ENCODE measurements at places on chromosomes 1 and 21. TPM values are rescaled to one million over a fixed set of nuclear protein-coding genes. Genes with fewer than 3 reads are reported as not detected.

- no peaks in the 10 kb centered on the region for H3K27me3 ChIP-seq
- H3K27ac ChIP-seq = no peak overlapping the region
- H3K4me3 ChIP-seq = no peak overlapping the region
- DNase-seq = no peak
- H3K4me1 ChIP-seq = no peaks in the 10 kb centered on the region
Measured at GRCh38 chr21:38092051-38092450, 164.7 kb upstream of the KCNJ15 start.

DNA sequence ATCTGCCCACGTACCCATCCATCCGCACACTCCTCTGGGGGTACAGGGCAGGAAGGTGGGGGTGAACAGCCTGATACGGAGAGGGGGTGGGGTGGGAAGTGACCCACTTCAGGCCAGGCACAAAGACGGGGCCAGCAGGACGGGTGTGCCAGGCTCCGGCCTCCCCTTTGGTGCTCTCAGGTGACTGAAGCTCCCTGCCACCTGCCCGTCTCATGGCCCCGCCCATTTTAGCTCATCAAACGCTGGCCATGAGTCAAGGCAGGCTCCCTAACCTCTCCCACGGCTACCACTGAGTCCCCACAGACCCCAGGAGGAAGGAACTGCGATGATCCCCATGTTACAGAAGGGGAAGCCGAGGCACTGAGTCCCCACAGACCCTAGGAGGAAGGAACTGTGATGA lies 109.6 kb downstream of the CRYAA start:
- H3K36me3 ChIP-seq = no peaks in the 10 kb centered on the region
- no peak overlapping the region for H3K4me3 ChIP-seq
- no peak overlapping the region for H3K27ac ChIP-seq
- H3K27me3 ChIP-seq = no peaks in the 10 kb centered on the region

BRDT gene
- total RNA-seq = 141 TPM

GRCh38 chr1:73040811-73041210 lies 758.5 kb upstream of the NEGR1 start:
- no peak overlapping the region for H3K4me3 ChIP-seq
- no peak for DNase-seq
- H3K36me3 ChIP-seq = no peaks in the 10 kb centered on the region
- H3K27me3 ChIP-seq = no peaks in the 10 kb centered on the region

DNA sequence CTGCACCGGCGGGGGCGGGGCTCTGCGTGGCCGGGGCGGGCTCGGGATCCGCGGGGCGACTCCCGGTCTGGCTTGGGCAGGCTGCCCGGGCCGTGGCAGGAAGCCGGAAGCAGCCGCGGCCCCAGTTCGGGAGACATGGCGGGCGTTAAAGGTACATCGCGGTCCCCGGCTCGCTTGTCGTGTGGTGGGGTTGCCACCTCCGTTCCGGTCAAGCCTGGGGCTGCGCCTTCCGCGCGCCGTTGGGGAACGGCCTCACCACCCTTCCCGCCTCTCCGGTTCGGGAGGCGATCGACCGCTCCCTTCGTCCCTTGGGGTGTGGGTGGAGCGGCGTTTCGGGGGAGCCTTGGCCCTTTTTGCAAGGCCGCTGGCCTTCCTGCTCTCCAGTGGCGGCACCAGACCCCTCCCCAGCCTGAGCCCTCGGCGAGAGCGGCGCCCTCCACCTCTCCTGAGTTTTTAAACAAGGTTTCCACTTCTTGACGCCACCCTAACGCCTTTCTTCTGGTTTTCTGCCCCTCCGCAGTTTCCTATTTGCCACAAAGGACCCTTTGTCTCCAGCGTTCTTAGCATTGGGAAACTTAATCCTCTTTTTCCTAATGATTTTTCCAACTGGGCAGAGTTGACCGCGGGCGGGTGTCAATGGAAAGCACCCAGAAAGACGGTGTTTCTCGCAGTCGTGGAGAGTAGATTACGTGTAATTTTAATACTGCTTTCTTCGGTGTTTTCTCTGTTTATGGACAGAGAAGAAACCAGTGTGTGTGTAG lies at the start of the genes LEPR and LEPROT:
Gene LEPR, plus strand, starts transcription at position 79 of the 761 bp plus-strand sequence. CDS start 144,898 bp downstream, outside the sequence.
Gene LEPROT, plus strand, starts transcription at position 79 of the 761 bp plus-strand sequence. Its CDS starts 57 bp downstream, at position 136.
- peak within 1 kb of the TSS; percentile 67 for H3K4me3 ChIP-seq
- no peak for DNase-seq
- peak within 1 kb of the TSS; percentile 98 for H3K27ac ChIP-seq
- peaks cover 25% of the 10 kb centered on the region for H3K4me1 ChIP-seq
- H3K27me3 ChIP-seq = no peaks in the 10 kb centered on the region
- H3K36me3 ChIP-seq = no peaks in the 10 kb centered on the region

DNA sequence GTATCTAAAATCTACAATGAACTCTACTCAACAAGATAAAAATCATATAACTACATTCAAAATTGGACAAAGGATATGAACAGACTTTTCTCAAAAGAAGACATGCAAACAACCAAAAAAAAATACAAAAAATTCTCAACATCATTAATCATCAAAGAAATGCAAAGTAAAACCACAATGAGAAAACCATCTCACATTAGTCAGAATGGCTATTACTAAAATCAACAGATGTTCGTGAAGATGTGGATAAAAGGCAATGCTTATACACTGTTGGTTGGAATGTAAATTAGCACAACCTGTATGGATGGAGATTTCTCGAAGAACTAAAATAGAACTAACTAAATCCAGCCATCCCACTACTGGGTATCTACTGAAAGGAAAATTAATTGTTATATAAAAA lies 1080.8 kb downstream of the AMY1C start:
- no peaks in the 10 kb centered on the region for H3K36me3 ChIP-seq
- H3K27ac ChIP-seq = no peak overlapping the region
- H3K27me3 ChIP-seq = no peaks in the 10 kb centered on the region

- H3K27me3 ChIP-seq = no peaks in the 10 kb centered on the region
- H3K4me1 ChIP-seq = peaks cover 4% of the 10 kb centered on the region
- DNase-seq = no peak
- H3K36me3 ChIP-seq = no peaks in the 10 kb centered on the region
- no peak overlapping the region for H3K4me3 ChIP-seq
- H3K27ac ChIP-seq = no peak overlapping the region
Measured at GRCh38 chr1:33387625-33388024, 43.3 kb downstream of the PHC2 start.

- no peaks in the 10 kb centered on the region for H3K36me3 ChIP-seq
- DNase-seq = no peak
- no peak overlapping the region for H3K4me3 ChIP-seq
- peaks cover 4% of the 10 kb centered on the region for H3K4me1 ChIP-seq
- H3K27me3 ChIP-seq = no peaks in the 10 kb centered on the region
Measured at GRCh38 chr1:206469411-206469932, 804 bp upstream of the IKBKE start.

DNA sequence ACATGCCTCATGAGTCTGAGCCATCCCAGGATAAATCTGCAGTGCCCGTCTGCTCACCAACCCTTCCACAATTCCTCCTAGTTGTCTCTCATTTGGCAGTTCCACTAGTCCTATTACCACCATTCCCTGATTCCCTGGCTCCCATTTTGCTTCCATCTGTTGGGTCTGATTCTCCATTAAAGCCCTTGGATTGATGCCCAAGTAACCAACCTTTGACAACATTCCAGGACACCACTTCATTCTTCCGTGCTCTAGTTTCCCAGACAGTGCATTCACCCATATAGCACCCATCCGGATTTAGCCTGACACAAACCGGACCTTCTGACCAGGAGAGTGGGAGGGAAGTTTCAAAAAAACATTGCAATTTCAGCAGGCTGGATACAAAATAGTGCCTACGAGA lies 189.4 kb upstream of the PALMD start:
- no peak overlapping the region for H3K4me3 ChIP-seq
- H3K27ac ChIP-seq = no peak overlapping the region
- no peaks in the 10 kb centered on the region for H3K4me1 ChIP-seq
- no peaks in the 10 kb centered on the region for H3K36me3 ChIP-seq

DNA sequence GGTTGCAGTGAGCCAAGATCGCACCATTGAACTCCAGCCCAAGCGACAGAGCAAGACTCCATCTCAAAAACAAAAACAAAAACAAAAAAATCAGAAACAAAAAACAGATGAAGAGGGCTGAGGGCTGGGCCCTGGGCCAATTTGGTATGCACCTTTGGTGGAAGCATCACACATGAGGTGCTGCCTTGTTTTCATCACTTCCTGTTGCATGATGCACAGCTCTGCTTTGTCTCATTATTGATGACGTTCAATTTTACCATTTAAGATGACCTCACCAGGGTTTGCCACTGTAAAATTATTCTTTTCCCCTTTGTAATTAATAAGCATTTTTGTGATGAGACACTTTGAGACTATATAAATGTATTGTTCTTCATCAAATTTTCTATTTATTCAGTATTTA lies 9.8 kb upstream of the IFNAR2 start:
- H3K27me3 ChIP-seq = no peaks in the 10 kb centered on the region
- no peaks in the 10 kb centered on the region for H3K36me3 ChIP-seq
- H3K4me1 ChIP-seq = no peaks in the 10 kb centered on the region
- H3K4me3 ChIP-seq = no peak overlapping the region

DNA sequence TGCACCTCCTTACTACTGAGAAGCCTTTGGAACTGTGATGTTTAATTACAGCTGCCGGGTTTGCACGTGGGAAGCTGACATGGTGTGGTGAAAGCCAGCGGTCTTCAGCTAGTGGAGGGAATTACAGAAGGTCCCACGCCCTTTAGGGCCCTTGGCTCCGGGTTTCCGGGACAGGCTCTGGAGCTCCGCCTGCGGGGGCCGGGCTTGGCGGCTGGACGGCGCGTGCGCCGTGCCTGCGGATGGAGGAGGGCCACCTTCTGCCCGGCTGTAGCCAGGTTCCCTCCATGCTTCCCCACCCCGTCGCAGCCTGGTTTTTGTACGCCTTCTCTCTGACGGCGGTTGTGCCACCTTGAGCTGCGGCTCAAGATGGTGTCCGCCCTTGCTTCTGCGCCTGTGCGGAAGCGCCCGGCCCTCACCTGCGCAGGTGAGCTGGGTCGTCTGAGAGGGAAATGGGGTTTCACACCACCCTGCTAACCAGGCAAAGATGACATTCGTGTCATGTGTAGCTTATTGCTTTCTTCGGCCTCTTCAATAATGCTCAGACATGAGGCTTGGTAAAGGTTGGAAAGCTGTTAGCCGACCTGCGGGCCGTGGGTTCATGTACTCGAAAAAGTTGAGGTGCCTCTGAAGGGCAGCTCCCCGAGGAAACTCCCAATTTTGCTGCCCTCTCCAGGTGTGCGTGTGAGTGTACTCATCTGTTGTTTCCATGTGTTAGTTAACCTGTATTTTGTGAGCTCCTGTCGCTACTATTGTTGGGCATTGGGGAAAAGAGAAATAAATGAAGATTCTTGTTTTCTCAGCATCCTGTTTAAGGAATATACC lies 36.6 kb upstream of the OPRD1 start:
- H3K36me3 ChIP-seq = no peaks in the 10 kb centered on the region
- H3K27me3 ChIP-seq = no peaks in the 10 kb centered on the region
- peak overlapping the region; percentile 61 for H3K4me3 ChIP-seq
- H3K4me1 ChIP-seq = peaks cover 35% of the 10 kb centered on the region
- peak overlapping the region; percentile 33 for H3K27ac ChIP-seq

DNA sequence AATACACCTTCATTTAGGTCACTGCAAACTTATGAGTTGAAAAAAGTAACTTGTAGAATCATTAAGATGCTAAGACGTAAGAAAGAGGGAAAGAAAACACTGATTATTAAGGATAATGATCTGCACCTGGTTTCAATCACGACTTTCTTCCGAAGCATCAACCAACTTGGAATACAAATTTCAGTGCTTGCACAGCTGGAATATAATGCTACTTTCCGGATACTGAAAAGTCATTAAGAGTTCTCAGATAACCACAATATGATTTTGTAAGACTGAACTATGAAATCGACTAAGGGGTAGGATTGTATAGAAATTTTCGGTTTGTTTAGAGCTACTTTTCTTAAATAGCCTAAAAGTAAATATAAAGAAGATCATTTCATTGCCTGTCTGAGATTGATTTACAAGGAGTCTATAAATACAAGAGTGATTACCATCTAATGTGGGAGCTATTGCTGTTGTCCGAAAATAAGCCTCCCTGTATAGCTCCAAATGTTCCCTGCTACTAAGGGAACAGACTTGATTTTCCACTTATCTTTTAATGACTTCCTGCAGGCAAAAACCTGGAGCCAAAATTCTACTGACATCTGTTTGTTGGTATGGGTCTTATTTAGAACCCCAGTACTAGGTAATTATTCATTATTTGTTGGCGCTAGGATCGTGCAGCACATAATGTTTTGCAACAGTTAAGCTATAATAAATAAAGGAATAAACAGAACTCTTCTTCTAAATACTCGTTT lies 673.3 kb downstream of the KCNT2 start:
- no peak for DNase-seq
- H3K27me3 ChIP-seq = no peaks in the 10 kb centered on the region
- no peak overlapping the region for H3K27ac ChIP-seq
- peaks cover 4% of the 10 kb centered on the region for H3K4me1 ChIP-seq
- H3K4me3 ChIP-seq = no peak overlapping the region

- no peak overlapping the region for H3K27ac ChIP-seq
- no peaks in the 10 kb centered on the region for H3K27me3 ChIP-seq
- no peaks in the 10 kb centered on the region for H3K36me3 ChIP-seq
- no peak for DNase-seq
- H3K4me1 ChIP-seq = peaks cover 8% of the 10 kb centered on the region
- H3K4me3 ChIP-seq = no peak overlapping the region
Measured at GRCh38 chr1:99672038-99672437, 26.1 kb downstream of the PALMD start.

- no peak overlapping the region for H3K27ac ChIP-seq
- H3K27me3 ChIP-seq = no peaks in the 10 kb centered on the region
- no peak overlapping the region for H3K4me3 ChIP-seq
- peaks cover 8% of the 10 kb centered on the region for H3K4me1 ChIP-seq
Measured at GRCh38 chr1:206723805-206724472, 39.2 kb downstream of the MAPKAPK2 start.

DNA sequence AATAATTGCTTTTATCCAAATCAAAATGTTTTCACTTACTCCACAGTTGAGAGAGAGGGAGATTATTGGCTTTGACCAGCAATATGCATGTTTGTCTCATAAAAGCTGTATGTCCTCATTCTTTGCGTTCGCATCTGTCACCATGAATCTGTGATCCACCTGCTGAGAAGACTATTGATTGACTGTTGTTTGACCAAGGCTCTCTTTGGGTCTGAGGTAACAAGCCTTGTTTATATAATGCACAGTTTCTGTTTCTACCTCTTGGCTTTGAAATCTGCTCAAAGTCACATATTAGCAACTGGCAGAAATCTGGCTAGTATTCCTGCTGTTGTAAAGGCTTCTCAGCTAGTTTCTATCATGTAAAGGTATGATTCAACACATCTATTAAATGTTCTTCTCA lies 157.0 kb downstream of the LYPLAL1 start:
- DNase-seq = no peak
- no peak overlapping the region for H3K27ac ChIP-seq
- no peaks in the 10 kb centered on the region for H3K4me1 ChIP-seq
- H3K27me3 ChIP-seq = no peaks in the 10 kb centered on the region
- H3K36me3 ChIP-seq = no peaks in the 10 kb centered on the region
- no peak overlapping the region for H3K4me3 ChIP-seq

GRCh38 chr1:205188098-205188497 lies 23.4 kb downstream of the DSTYK start:
- no peak overlapping the region for H3K4me3 ChIP-seq
- no peaks in the 10 kb centered on the region for H3K36me3 ChIP-seq
- DNase-seq = no peak
- H3K27ac ChIP-seq = no peak overlapping the region

GRCh38 chr1:30191154-30191702 lies 532.2 kb downstream of the MATN1 start:
- DNase-seq = no peak
- no peak overlapping the region for H3K27ac ChIP-seq
- H3K4me1 ChIP-seq = no peaks in the 10 kb centered on the region
- H3K36me3 ChIP-seq = no peaks in the 10 kb centered on the region
- no peak overlapping the region for H3K4me3 ChIP-seq
- no peaks in the 10 kb centered on the region for H3K27me3 ChIP-seq

PTAFR gene
- 1.7 TPM for total RNA-seq

Measured in testis (tissue), 5 donors.